IPS DF 19.7 (cell line): ENCODE measurements at places on chromosomes 2 and 18.

GRCh38 chr2:9484533-9484932, 10.2 kb downstream of the IAH1 start:
- DNase-seq = no peak

- no peak for DNase-seq
These were observed 47.7 kb downstream of the MYOM1 start for GRCh38 chr18:3172097-3172496.

- no peak for DNase-seq
These were observed 20.5 kb downstream of the PUM2 start for GRCh38 chr2:20330192-20330591.

- peak; percentile 33 for DNase-seq
These were observed 459.0 kb downstream of the BCL11A start for GRCh38 chr2:60094450-60094929.

GRCh38 chr2:144541396-144541795, 21.5 kb upstream of the ZEB2 start:
- no peak for DNase-seq

- DNase-seq = no peak
These were observed 44.3 kb downstream of the L3MBTL4 start for GRCh38 chr18:6370410-6370809.

DNA sequence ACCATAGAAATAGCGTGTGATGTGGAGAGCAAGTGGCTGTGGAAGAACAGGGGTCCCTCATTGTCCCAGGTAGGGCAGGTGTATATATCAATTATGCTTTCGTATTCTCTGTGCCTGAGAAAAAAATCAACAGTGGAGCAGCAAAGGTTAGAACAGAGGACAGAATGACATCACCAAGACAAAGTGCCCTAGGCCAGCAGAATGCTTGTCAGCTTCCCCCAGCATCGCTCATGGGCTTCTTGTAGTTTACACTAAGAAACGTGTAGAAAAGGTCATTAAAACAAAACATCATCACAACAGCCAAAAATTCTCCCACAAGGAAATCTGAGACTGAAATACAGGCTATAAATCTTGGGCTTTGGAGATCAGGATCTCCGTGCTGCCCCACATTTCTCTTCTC, 288.0 kb downstream of the TDRD15 start:
- no peak for DNase-seq

DNA sequence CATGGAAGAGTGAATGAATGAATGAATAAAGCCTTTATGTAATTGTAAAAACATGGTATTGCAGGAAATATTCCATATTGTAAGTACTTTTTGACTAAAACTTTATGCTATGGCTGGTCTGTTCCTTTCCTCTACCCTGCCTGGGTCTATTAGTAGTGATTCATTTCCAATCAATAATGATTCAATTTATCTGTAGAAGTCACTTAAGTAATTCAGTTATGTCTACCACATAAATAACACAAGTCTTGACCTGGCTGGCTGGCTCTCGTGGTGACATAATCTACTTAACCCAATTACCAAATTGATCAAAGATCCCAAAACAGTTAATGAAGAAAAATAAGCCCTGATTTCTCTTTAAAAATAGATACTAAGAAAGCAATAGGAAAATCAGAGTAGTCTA, 7.8 kb upstream of the ARHGAP28 start:
- DNase-seq = no peak

DNA sequence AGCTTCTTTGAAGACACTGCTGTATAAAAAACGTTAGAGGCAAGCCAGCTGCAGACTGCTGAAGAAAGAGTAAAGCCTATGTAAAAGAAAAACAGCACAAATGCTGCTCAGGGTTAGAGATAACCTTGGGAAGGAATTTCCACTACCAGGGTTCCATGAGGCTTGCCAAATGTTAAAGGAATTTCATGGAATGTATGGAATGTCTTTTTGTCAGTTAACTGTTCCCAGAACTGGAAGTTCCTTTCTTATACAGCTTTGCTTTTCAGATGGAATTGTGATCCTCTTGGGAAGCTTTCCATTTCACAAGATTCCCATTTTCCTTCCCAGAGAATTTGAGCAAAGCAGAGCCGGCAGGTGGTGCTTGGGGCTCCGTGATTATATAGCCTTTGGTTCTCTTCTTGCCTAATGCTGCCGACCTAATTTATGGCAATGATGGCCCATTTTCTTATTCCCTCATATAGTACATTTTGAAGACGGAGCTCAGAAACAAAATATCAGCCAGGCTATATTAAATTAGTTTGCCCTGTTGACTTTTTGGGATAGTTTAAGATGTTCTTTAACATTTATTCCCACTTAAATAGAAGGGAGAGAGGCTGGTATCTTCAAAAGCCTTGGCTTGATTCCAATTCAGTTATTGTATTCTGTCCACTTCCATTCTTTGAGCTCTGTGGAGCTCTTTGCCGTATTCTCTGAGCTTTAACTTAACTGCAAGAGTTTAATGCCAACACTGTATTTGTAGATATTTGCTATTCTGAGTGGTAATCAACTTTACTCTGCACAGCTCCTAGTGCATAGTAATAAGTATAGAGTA, 162.3 kb downstream of the PHLPP1 start:
- peak; percentile 92 for DNase-seq

GRCh38 chr2:105806996-105807395, 62.3 kb downstream of the NCK2 start:
- DNase-seq = no peak

DNA sequence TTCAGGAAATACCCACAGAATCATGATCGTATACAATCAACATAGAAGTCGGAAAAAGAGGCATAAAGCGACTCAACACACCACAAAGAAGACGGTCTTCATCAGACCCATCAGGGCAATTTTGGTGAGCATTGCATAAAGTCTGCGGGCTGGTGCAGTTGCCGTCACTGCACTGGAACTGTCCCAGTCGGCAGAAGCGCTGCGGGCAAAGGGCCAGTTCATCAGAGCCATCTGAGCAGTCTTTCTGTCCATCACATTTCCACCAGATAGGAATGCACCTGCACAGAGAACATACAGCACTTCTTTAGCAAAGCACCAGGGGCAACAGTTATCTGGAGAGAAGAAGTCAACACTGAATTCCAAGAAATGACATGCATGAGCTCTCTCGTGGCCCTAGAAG, 105.7 kb downstream of the DHRS9 start:
- DNase-seq = no peak

GRCh38 chr2:150403457-150403856, 84.0 kb downstream of the RND3 start:
- no peak for DNase-seq
